ENCODE measurements at places on chromosomes 1 and 21.
A peak's percentile ranks its signal among the peaks of the same experiment; 100 is the strongest.

- DNase-seq = no peak
Observed at GRCh38 chr1:81681601-81682266, 119.0 kb upstream of the ADGRL2 start.

- DNase-seq = peak; percentile 72
Observed at GRCh38 chr21:36860736-36861594, 105.5 kb downstream of the HLCS start.

DNA sequence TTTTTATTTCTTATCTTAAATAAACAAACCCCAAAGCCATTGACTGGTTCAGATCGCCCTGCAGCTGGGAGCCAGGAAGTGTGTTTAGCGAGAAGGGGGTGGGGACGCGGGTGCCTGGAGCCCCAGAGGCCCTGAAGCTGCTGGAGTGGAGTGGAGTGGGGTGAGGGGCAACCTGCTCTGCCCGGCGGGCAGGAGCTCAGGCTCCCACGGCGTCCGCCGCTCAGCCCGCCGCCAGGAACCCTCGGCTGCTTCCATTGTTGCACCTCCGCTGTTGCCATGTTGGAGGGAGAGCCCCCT, 673 bp downstream of the PIK3C2B start:
- no peak for DNase-seq

DNA sequence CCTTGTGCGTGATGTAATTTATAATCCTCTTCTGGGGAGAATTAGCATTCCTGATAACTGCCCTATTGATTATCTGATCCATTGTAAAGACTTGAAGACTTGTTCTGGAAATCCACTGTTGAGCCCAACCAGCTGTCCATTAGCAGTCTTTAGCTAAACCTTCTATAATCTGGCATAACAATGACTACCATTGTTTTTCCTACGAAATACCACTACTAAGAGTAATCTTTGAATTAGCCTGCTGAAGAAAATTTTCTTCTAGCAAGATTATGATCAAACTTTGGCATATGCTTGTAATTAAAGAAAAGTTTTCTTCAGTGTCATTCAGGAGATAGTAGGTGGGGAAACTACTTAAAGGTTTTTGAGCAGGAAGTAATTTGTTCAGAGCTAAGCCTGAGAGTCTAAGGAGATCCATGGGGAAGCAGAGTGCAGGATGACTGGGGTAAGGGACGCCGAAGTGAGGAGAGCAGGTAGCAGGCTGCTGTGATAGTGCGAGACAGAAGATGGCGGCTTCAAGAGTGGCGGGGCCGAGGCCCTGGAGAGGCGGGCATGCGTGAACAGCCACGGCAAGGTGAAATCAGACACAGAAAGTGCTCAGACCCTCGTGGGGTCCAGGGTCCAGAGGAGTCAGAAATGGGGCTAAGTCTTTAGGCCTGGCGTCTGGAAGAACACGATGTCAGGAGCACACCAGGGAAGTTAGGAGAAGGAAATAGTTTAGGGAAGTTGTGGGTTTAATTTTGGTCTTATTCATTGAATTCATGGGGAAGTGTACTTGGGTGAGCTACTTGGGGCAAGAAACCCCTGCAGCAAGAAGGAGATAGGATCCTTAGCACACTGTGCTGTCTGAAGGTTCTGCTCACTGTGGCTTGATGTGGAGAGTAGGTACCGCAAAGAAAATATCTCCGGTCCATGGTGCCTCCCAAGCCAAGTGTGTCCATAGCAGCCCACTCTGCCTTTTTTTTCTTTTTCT, 112.6 kb upstream of the ADAR start:
- DNase-seq = no peak

GRCh38 chr1:46303872-46304326, 401 bp downstream of the UQCRH start:
- DNase-seq = no peak

DNA sequence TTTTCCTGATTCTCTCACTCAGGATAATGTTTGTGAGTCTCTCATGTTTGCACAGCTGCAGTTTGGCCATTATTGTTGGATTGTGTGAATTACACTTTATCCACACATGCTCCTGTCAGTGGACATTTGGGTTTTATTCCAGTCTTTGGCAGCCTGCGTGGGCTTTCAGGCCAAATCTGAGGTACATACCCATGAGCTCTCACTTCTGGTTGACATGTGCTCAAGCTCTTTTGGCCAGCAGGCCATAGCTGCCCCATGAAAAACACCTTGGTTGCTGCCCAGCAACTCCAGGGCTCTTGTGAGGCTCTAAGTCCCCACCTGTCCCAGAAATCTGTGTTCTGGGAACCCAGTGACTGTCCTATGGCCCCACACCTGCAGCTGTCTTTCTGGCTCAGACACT, 124.5 kb upstream of the GALNT2 start:
- DNase-seq = no peak

- no peak for DNase-seq
Observed at GRCh38 chr1:204626381-204626780, 59.2 kb downstream of the LRRN2 start.

- DNase-seq = no peak
Observed at GRCh38 chr21:37164742-37165141, 91.7 kb downstream of the TTC3 start.

DNA sequence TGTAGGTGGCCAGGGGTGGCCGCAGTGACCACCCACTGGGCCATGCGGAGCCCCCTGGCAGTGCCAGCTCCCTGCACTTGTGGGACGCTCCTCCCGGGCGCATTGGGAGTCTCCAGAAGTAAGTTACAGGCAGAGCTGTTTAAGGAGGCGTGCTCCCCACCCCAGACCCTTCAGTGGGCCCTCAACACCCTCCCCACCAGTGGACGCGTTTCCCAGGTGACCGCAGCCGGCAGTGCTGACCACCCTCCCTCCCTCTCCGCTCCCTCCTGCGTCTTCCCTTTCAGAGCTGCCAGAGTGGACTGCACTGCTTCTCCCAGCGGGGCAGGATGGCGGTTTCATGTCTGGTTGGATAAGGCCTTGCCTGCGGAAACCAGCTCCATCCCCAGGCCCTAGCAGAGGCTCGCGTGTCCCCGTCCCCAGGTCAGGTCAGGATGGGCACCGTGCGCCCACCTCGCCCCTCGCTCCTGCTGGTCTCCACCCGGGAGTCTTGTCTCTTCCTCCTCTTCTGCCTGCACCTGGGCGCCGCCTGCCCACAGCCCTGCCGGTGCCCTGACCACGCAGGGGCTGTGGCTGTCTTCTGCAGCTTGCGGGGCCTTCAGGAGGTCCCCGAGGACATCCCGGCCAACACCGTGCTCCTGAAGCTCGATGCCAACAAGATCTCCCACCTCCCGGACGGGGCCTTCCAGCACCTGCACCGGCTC, 1.1 kb downstream of the LRRC3 start:
- no peak for DNase-seq

DNA sequence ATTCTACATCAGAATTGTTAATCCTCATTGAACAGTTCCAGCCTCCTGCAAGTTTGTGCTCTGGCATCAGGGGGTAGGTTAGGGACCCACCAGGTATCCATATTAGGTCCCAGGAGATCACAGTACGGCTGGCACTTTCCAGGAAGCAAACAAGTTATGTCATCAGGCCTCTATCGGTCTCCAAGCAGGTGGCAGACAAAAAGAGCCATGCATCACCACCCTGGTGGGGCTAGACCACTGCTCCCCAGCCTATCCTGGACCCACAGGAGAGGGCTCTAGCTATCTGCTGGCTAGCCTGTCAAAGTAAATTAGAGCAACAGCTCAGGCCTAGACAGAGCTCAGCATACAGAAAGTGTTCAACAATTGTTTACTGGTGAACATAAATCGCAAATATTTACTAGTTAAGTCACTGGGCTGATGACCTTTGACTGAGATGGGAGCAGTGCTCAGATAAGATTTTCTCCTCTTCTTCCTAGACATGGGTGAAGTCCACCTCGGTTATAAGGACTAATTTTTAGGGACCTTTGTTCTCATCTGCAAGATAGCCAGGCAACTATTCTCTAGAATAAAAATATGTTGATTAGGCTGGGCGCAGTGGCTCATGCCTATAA, 6.4 kb downstream of the NUAK2 start:
- no peak for DNase-seq

DNA sequence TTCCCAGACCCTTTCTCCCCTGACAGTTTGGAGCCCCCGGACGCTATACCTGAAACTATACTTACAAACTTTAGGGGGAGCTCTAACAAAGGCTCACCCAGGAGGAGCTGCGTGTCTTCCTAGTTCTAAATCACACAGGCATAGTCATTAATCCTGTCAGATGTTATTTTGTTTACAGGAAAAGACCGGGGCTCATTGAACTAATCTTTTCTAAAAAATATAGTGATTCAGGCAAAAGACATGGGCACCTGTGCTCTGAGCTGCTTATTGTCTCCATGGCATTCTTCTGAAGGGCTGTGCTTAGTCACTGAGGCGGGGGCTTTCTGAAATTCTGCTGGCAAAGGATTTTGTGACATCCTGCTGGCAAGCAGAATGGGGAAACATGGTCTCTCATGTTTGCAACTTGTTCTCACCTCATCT, 1577.0 kb downstream of the NCAM2 start:
- no peak for DNase-seq

GRCh38 chr1:172883387-172883791, 167.4 kb downstream of the TNFSF18 start:
- DNase-seq = no peak

- DNase-seq = peak; percentile 34
Observed at GRCh38 chr1:29237852-29238619, 1.7 kb downstream of the PTPRU start.

DNA sequence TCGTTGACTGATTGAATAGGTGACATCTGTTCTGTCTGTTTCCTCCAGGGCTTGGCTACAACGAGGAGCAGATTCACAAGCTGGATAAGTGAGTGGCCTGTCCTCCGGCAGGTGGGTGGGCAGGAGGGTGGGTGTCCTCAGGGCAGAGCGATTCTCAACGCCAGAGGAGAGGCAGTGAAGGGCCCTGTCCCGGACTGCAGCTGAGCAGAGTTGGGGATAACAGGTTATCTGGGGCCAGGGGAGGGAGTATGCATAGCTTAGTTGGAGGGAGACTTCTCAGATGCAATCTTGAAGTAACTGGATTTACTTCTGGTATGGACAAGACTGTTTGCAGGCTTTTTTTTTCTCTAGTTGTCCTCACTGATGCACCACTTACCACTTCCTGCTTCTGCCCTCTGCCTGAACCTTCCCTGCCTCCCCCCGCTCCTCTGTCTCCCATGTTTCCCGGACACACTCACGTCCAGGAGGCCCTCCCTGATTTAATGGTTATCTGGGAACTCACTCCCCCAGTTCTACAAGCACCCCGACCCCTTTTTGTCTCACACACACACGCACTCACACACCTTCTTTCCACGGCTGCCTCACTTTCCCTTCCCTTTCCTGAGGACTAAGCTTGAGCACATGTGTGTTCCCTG, 16.4 kb upstream of the RASSF5 start:
- no peak for DNase-seq

GRCh38 chr1:41738475-41738874, 180.2 kb downstream of the HIVEP3 start:
- DNase-seq = no peak
